ENCODE measurements at places on chromosomes 13 and 19.
A peak's percentile ranks its signal among the peaks of the same experiment; 100 is the strongest.

GRCh38 chr19:38799104-38799503, 10.1 kb downstream of the LGALS7B start:
- DNase-seq: no peak

- no peak for DNase-seq
Observed at GRCh38 chr13:28609926-28610325, 49.0 kb upstream of the POMP start.

DNA sequence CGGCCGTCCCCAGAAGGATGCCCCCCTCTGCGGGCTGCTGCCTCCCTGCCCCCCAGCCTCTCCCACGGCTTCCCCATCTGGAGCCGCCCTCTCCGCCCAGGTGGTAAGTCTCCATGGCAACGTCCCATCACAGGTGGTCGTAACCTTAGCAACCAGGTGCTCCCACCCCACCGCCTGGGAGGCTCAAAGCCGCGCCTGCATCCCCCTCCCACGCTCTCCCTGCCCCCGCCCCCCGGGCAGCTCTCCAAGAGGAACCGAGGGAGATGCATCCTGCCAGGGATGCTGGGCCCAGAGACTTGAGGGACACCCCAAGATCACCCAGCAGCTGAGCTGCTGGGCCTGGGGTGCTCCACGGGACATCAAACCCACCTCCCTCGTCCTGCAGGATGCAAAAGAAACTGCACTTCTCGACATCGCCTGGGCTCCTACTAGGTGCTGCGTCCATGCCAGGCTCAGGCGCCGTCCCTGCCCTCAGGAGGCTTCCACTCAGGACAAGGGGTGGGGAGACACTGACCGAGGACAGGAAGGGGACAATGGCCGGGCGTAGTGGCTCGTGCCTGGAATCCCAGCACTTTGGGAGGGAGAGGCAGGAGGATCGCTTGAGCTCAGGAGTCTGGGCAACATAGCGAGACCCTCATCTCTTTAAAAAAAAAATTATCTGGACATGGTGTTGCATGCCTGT, 5.0 kb upstream of the LINGO3 start:
- DNase-seq: no peak

GRCh38 chr19:45439569-45440258, 16.0 kb upstream of the ERCC1 start:
- DNase-seq: peak; percentile 82

GRCh38 chr13:51364404-51365008, 25.0 kb downstream of the SERPINE3 start:
- no peak for DNase-seq

DNA sequence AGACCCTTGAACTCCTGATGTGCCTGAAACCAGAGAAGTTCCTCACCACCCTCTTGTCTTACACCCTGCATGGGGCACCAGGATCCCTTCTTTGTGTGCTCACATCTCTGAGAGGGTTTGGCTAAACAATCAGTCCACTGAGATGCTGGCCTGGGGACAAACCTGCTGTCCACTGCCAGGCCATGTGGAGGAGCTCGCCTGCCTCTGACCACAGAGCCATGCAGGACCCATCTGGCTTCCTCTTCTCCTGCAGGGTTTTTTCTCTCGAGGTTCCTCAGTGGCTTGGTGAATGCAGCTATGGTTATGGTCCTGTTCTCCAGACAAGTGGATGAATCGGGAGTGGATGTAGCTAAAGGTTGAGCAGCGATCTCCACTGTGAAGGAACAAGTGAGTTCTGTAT, 49.1 kb upstream of the MEDAG start:
- DNase-seq: no peak

GRCh38 chr19:58575183-58576041, 2.3 kb upstream of the MZF1 start:
- DNase-seq: peak; percentile 86

DNA sequence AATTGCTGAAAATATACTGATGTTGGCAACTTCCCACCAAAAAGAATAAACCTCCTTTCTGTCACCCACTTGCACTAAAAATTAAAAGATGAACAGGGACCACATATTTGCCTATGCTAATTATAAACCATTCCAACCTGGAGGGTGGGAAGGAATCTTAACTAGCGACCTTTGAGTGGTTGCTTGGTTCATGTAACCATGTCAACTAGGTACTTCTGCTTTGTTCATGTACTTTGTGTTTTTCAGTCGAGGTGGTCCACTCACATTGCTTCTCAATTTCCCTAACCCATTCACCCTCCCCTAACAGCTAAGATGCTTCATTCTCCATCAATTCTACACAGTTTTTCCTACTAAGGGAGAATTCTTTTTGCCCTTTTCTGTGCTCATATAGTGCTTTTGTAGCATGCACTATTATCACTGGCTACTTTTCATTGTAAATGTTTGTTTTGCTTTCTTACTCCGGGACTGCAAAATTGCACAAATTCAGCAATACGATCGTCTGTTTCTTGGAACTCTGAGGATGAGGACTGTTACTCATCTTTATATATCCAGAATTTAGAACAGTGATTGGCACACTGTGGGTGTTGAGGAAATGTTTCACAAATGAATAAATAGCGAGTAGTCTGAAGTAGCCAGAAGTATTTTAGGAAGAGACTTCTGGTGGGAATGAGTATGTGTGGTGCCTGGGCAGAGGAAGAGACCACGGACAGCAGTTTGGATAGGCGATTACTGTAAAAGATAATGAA, 187.5 kb downstream of the GPC6 start:
- peak; percentile 15 for DNase-seq

DNA sequence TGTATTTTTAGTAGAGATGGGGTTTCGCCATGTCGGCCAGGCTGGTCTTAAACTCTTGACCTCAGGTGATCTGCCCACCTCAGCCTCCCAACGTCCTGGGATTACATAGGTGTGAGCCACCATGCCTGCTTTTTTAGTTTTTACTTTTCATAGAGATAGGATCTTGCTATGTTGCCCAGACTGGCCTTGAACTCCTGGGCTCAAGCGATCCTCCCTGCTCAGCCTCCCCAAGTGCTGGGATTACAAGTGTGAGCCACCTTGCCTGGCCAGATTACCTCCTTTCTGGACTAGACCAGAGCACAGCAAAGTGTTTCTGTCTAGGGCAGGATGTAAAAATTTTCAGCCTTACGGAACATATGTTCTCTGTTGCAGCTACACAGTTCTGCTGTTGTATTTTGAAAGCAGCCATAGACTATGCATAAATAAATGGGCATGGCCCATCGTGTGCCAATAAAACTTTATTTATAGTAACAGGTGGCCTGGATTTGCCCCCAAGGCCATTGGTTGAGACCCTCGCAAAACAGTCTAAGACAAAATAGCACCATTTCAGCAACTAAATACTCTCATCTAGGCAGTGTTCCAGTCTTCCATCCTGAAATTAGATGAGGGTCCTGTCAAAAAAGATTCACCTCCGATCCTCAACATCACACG, 36.0 kb downstream of the GNG7 start:
- no peak for DNase-seq

DNA sequence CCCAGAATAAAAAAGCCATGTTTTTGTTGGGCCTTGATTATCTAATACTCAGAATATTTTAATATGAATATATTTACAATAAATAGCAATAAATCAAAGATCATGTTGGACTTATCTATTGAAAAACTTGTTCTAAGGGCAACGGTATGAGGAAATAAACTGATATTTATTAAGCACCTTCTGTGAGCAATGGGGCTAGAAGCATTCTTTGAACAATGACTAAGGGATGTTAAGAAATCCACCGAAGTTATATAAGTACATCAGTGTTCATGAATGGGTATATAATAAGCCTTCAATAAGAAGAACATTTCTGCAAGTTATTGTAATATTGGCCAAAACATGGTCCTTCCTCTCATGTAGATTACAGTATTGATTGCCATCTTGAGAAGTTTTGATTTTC, 221.8 kb downstream of the OXGR1 start:
- DNase-seq: no peak

DNA sequence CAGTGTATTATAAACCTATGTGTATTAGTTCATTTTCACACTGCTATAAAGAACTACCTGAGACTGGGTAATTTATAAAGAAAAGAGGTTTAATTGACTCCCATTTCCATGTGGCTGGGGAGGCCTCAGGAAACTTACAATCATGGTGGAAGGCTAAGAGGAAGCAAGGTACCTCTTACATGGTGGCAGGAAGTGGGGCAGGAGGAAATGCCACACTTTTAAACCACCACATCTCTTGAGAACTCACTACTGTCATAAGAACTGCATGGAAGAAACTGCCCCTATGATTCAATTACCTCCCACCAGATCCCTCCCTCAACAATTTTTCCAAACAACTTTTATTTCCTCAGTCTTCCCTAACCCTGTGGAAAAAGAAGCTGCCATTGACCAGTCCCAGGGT, 14.5 kb upstream of the TPP2 start:
- DNase-seq: no peak

GRCh38 chr19:2613507-2614295, 88.8 kb downstream of the GNG7 start:
- DNase-seq: peak; percentile 78

- DNase-seq: no peak
Observed at GRCh38 chr13:98368019-98368418, 190.9 kb upstream of the RNF113B start.

- DNase-seq: no peak
Observed at GRCh38 chr13:101579281-101579802, 126.9 kb downstream of the ITGBL1 start.

DNA sequence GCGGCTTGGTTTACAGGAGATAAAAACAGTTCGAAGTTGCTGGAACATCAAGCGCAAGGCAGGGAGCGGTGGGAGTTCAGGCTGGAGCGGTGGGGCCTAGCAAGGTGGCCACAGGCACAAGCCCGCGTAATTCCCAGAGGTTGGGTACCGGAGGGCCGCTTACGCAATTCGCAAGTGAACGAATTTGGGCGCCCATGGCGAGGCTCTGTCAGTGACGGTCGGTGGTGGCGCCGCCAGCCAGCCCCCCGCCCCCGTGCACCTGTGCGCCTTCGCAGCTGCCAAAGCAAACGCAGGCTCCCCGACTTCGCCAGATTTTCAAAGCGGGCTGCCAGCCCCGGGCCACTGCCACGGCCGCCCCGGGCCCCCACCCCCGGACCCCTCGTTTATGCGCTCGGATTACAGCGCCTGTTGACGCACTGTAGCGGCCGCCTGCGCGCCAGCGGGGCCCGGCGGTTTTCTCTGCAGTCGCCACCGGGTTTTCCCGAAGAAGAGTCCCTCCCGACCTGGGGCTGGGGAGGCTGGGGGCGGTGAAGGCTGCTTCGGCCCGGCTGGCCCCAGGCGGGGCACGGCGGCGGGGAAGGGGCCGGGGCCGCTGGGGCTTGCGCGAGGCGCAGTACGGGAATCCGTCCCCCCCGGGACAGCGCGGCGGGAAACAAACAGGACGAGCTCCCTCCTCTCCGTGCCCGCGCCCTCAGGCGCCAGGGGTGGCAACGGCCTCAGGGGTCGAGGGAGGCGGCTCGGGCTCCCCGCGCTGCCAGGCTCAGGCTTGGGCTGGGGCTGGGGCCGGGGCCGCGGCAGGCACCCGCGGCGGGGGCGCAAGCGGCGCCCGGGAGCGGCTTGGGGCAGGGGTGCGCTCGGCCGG, 709 bp downstream of the N4BP2L1 start:
- peak; percentile 71 for DNase-seq

GRCh38 chr13:60924856-60925255, 490.8 kb downstream of the PCDH20 start:
- DNase-seq: no peak

DNA sequence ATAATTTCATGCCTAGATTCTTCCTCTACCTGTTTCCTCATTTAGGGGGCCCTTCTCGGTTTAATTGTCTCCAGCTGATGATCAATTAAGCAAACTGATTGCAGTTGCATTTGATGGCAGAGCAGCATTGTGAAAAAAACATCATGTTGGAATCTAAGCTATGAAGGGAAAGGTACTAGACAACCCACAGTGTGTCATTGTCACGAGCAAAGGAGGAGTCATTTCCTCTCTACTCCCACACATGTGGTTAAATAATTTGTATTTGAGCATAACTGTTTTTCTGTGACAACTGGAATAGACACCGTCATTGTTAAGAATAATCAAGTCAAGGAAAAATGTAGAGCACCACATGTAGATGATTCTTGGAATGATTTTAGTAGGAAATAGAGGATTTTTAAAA, 240.3 kb downstream of the DCT start:
- no peak for DNase-seq

DNA sequence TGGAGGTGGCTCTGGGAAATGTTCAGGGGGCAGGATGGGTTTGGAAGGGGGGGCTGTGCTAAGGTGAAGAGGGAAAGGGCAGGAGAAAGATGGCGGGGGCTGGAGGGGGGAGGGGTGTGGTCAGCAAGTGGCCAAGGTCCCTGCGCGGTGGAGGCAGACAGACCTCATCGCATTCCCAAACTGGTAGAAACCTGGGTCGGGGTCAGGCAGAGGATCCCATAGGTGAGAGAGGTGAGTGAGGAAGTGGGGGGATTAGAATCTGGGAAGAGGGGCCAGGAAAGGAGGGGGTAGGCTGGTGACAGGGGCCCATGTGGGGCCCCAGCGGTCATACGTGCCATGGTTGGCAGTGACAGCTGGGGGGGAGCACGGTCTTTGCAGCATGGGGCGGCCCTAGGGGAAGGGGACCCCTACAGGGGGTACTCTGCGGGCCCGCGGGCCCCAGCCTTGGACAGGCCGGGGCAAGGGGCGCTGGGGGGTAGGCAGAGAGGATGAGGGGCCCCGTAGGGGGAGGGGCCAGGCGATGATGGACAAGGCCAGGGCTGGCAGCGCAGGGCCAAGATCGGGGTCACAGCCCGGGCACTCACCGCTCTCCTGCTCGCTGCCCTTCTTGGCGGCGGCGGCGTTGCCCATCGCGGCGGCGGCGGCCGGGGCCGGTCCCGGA, 514 bp downstream of the PRKACA start:
- peak; percentile 41 for DNase-seq

- no peak for DNase-seq
Observed at GRCh38 chr13:107192289-107192688, 624.4 kb upstream of the ARGLU1 start.

- no peak for DNase-seq
Observed at GRCh38 chr13:98970330-98970729, 7.5 kb downstream of the DOCK9 start.

DNA sequence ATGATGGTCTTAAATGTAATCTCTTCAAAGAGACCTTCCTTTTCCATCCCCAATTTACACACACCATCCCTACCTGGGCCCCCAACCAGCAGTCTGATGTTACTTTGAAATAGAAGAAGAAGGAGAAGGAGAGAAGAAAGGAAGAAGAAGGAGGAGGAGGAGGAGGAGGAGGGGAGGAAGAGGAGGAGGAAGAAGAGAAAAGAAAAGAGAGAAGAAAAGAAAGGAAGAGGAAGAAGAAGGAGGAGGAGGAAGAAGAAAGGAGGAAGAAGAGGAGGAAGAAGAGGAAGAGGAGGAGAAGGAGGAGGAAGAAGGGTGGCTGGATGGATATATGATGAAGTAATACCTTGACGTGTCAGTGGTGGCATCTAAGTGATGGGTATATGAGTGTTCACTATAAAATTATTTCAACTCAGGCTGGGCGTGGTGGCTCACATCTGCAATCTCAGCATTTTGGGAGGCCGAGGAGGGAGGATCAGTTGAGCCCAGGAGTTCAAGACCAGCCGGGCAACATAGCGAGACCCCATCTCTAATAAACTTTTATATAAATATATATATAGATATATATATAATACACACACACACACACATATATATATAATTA, 3.7 kb upstream of the LRFN1 start:
- DNase-seq: no peak
